Stimulated activated naive CD8-positive, alpha-beta T cell treated with anti-CD3 and anti-CD28 coated beads, Interleukin-15, amount 100 ng/mL, for 72 hours (primary cell): ENCODE measurements at places on chromosomes 11 and 22.

GRCh38 chr11:72670041-72670440, 4.2 kb downstream of the PDE2A start:
- no peak for DNase-seq

GRCh38 chr22:41094041-41094593, 1.7 kb downstream of the EP300 start:
- DNase-seq, result no peak

- no peak for DNase-seq
Observed at GRCh38 chr11:26227301-26227746, 104.6 kb upstream of the ANO3 start.

- DNase-seq, result no peak
Observed at GRCh38 chr11:74380746-74381439, 17.3 kb downstream of the PGM2L1 start.
